ENCODE measurements at places on chromosomes 3 and 15. TPM values are rescaled to one million over a fixed set of nuclear protein-coding genes. Genes with fewer than 3 reads are reported as not detected.

GRCh38 chr3:129160891-129161859 is at the start of gene ISY1:
Gene ISY1, minus strand, starts transcription at chr3:129161063. Its CDS starts 88 bp downstream, at chr3:129160975.
- H3K27me3 ChIP-seq: no peaks in the 10 kb centered on the region
- DNase-seq: peak; percentile 91
- peak within 1 kb of the TSS; percentile 94 for H3K27ac ChIP-seq
- H3K4me3 ChIP-seq: peak within 1 kb of the TSS; percentile 78

- H3K4me1 ChIP-seq: peaks cover 20% of the 10 kb centered on the region
- no peaks in the 10 kb centered on the region for H3K36me3 ChIP-seq
- no peak for DNase-seq
- H3K27me3 ChIP-seq: no peaks in the 10 kb centered on the region
Observed at GRCh38 chr15:51496246-51496645, 126.3 kb downstream of the DMXL2 start.

- no peaks in the 10 kb centered on the region for H3K36me3 ChIP-seq
- no peak overlapping the region for H3K27ac ChIP-seq
- H3K4me1 ChIP-seq: no peaks in the 10 kb centered on the region
- no peak for DNase-seq
- no peaks in the 10 kb centered on the region for H3K27me3 ChIP-seq
- H3K4me3 ChIP-seq: no peak overlapping the region
Observed at GRCh38 chr3:54053211-54053610, 69.1 kb upstream of the CACNA2D3 start.

- H3K4me3 ChIP-seq: no peak overlapping the region
- no peak overlapping the region for H3K27ac ChIP-seq
- H3K27me3 ChIP-seq: no peaks in the 10 kb centered on the region
- H3K36me3 ChIP-seq: no peaks in the 10 kb centered on the region
- DNase-seq: no peak
- H3K4me1 ChIP-seq: peaks cover 2% of the 10 kb centered on the region
Observed at GRCh38 chr3:196504556-196504955, 988 bp upstream of the RNF168 start.

DNA sequence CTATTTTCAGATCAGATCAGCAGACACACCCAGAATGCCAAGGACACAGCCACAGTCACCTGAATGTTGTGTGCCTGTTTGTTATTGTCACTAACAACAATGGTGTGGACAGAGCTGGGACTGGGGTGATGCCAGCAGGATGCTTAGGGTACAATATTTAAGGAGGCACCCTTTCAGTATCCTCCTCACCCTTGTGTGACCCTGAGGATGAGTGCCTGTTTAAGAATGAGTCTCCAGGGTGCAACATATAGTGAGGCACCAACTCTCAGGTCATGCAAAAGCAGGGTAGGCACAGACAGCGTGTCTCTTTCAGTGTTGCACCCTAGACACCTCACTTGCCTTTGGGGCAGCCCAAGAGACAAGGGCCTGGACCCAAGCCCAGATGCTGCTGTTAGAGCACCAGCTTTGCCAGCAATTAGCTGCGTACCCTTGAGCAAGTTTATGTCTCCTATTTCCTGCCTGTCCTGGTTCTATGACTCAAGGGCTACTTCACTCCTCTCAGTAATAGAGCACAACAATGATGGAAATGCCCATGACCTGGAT is 122.6 kb downstream of the AQP9 start:
- H3K4me1 ChIP-seq: no peaks in the 10 kb centered on the region
- no peak overlapping the region for H3K4me3 ChIP-seq
- H3K36me3 ChIP-seq: no peaks in the 10 kb centered on the region
- no peak overlapping the region for H3K27ac ChIP-seq
- H3K27me3 ChIP-seq: no peaks in the 10 kb centered on the region

DNA sequence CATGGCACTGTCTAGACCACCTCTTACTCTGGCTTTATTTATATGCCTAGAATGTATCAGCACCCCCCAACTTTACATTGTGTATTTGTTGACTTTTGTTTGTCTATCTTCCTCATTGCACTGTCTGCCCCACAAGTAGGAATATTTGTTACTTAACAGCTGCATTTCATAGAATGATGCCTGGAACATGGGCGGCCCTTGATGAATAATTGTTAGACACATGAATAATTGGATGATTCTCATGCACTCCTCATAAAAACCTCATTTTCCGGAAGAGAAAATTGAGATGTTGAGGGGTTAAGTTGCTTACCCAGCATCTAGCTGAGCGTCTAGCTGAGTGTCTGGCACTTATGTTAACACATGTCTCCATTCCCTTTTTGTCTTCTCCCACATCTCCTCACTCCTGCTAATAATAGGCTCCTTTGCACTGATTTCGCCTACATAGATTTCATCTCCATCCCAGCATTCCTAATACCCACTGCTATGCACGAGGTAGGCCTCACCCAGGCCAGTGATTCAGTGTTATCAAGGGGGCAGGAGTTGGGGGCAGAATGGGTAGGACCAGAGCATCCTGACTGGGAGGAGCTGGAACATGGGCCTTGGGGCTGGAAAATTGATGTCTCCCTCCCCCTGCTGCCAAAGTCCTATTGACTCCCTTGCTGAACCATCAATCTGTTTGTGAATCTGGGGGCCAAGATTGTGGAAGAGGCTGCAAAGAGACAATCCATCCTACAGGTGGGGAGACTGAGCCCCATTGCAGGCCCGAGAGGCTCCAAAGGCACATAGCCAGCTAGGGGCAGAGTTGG is 7.8 kb upstream of the WNT7A start:
- H3K4me1 ChIP-seq: no peaks in the 10 kb centered on the region
- H3K27ac ChIP-seq: no peak overlapping the region
- no peak for DNase-seq
- H3K36me3 ChIP-seq: no peaks in the 10 kb centered on the region
- no peak overlapping the region for H3K4me3 ChIP-seq

GRCh38 chr15:38690719-38691332 is 126.2 kb upstream of the RASGRP1 start:
- no peaks in the 10 kb centered on the region for H3K27me3 ChIP-seq
- no peaks in the 10 kb centered on the region for H3K36me3 ChIP-seq
- H3K4me3 ChIP-seq: no peak overlapping the region
- peak; percentile 72 for DNase-seq
- no peaks in the 10 kb centered on the region for H3K4me1 ChIP-seq
- no peak overlapping the region for H3K27ac ChIP-seq

DNA sequence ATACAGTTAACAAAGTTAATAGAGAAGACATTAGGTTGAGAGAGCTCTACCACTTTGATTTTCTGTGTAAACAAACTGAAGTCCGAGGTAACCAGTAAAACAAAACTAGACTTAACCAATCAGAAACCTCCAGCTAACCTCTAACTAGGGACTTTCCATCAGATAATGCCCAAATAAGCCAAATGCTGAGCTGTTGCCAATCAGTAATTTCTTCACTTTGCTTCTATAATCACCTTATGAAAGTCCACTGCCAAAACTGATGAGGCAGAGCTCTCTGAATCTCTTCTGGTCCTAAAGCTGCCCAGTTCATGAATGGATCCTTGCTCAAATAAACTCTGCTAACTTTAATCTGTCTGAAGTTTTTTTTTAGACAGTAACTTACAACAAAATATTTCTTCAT is 448.0 kb upstream of the NECTIN3 start:
- H3K36me3 ChIP-seq: no peaks in the 10 kb centered on the region
- H3K27me3 ChIP-seq: no peaks in the 10 kb centered on the region
- H3K4me3 ChIP-seq: no peak overlapping the region
- H3K27ac ChIP-seq: no peak overlapping the region

DNA sequence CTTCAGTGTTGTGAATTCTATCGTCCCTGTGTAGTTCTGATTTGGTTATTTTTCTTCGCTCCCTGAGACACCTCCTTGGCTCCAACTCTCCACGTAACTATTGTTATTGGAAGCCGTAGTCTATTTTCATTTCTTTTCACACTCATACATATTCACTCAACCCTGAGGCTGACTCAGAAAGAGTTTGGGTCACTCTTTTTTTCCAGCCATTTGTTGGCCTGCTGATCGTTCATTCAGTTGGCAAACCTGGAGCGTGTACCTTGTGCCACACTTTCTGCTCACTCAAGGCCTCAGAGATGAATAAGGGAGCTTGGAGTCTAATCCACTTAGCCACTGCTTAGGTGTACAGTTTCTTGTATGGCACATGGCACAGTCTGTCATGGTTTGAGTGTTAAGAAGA is 22.4 kb downstream of the GYG1 start:
- no peaks in the 10 kb centered on the region for H3K27me3 ChIP-seq
- H3K36me3 ChIP-seq: peaks cover 5% of the 10 kb centered on the region
- H3K4me3 ChIP-seq: no peak overlapping the region
- H3K4me1 ChIP-seq: no peaks in the 10 kb centered on the region

The NCKIPSD gene
- 17.0 TPM for polyA plus RNA-seq

The C15orf61 gene
- 1.7 TPM for polyA plus RNA-seq

The SEMA3F gene
- polyA plus RNA-seq: 8.8 TPM

The MUSTN1 gene
- 35.2 TPM for polyA plus RNA-seq

The OR5K3 gene
- polyA plus RNA-seq: not detected

The POLQ gene
- 0.04 TPM for polyA plus RNA-seq

Measured in pancreas (tissue), 10 donors.